ENCODE measurements at places on chromosomes 16 and 17.
A peak's percentile ranks its signal among the peaks of the same experiment; 100 is the strongest.

GRCh38 chr17:17413215-17413792 lies 63.5 kb upstream of the MED9 start:
- no peak for DNase-seq

- DNase-seq: no peak
These were observed 29.0 kb upstream of the RGS9 start for GRCh38 chr17:65108152-65108551.

GRCh38 chr17:17080781-17081180 lies 38.5 kb downstream of the MPRIP start:
- DNase-seq: no peak

DNA sequence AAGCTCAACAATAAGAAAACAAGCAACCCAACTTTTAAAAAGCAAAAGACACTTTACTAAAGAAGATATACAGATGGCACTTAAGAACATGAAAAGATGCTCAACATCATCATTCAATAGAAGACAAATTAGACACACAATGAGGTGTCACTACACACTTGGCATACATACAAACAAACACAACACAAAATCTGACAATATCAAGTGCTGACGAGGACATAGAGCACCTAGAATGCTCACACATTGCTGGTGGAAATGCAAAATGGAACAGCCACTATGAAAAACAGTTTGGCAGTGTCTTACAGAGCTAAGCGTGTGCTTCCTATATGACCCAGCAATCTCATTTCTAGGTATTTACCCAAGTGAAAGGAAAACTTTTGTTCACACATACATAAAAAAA lies 18.9 kb downstream of the RPRML start:
- DNase-seq: no peak

DNA sequence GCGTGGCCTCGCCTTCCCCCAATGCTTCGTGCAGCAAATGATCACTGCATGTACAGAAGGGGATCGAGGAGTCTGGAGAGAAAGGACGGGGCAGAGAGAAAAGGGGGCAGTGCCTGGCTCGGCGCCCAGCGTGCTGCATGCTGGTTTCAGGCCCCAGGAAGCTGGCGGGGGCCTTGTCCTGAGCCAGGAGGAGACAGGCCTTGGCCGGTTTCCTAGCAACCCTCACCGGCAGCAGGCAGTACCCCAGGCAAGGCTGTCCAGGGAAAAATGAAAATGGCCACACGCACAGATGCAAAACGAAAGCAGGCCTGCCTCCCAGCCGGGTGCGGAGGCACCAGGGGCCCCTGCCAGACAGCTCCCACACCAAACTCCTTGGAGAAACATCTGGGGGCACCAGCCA lies 126.3 kb downstream of the ZFHX3 start:
- DNase-seq: peak; percentile 20

- DNase-seq: no peak
These were observed 31.9 kb downstream of the USP22 start for GRCh38 chr17:21010705-21011596.

GRCh38 chr16:13061691-13062090 lies 160.3 kb downstream of the SHISA9 start:
- DNase-seq: no peak

GRCh38 chr16:54928411-54929089 lies 2.1 kb upstream of the IRX5 start:
- DNase-seq: peak; percentile 66

DNA sequence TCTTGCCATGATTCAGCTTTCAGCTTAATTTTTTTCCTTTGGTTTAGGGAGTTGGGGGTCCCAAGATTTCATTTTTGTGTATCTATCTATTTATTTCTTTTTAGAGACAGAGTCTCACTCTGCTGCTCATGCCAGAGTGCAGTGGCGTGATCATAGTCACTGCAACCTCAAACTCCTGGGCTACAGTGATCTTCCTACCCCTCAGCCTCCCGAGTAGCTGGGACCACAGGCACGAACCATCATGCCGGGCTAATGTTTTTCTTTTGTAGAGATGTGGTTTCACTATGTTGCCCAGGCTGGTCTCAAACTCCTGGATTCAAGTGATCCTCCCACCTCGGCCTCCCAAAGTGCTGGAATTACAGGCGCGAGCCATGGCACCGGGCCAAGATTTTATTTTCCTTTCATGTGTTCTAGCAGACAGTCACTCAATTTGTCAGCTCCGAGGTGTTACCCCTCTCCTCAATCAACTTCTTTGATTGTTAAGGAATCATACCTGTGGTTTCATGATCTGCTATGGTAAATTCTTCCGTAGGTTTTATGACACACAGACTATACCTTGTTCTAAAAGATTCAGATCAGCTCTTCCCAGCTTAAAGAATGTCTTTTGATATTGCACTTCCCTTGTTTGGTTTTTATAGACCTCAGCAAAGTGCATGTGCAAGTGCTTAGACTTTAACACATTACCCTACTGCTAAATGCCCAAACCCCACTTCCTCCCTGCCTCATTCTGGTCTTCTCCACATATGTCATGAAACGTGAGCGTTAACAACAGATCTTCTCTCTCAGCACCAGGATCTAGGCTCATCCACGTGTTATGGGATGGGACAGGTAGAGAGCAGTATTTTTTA lies 13.0 kb downstream of the UNC45B start:
- no peak for DNase-seq

- DNase-seq: no peak
These were observed 260.0 kb downstream of the HAPSTR1 start for GRCh38 chr16:9351440-9351839.

GRCh38 chr16:47069841-47070584 lies 73.7 kb downstream of the NETO2 start:
- DNase-seq: no peak

GRCh38 chr16:46973996-46974324 lies 486 bp upstream of the DNAJA2 start:
- no peak for DNase-seq

DNA sequence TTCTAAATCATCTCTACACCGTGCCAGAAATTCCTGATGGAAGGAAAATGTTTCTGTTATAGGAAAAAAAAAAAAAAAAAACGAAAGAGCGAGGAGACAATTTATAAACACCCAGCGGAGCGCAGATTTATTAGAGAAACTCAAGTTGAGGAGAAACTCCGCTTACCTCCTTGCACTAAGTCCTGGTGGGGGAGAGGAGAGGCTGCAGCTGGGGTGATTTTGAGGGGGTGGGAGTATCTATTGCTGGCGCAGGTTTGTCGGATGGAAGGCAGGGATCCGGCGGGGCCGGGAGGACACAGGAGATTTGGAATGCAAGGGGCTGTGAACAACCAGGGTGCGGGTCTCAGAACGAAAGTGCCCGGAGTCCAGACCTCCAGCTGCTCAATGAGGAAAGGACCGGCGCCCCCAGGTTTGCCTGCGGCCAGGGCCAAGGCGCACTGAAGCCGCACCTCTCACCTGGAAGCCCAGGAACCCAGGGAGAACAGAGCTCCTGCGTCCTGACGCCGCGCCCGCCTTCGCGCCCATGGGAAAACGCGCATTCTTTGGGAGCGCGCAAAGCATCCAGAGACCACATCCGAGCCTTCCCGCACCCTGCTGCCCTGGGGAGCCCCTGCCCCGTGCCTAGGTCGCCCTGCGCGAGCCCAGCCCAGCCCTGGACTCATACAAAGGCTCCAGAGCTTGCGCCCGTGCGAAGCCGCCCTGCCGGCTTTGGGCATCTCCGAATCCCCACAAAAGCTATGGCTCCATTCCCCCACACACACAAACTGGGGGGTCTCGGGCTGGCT lies 2.6 kb upstream of the HOXB8 start:
- DNase-seq: no peak

GRCh38 chr16:61500851-61501250 lies 535.4 kb downstream of the CDH8 start:
- DNase-seq: no peak

DNA sequence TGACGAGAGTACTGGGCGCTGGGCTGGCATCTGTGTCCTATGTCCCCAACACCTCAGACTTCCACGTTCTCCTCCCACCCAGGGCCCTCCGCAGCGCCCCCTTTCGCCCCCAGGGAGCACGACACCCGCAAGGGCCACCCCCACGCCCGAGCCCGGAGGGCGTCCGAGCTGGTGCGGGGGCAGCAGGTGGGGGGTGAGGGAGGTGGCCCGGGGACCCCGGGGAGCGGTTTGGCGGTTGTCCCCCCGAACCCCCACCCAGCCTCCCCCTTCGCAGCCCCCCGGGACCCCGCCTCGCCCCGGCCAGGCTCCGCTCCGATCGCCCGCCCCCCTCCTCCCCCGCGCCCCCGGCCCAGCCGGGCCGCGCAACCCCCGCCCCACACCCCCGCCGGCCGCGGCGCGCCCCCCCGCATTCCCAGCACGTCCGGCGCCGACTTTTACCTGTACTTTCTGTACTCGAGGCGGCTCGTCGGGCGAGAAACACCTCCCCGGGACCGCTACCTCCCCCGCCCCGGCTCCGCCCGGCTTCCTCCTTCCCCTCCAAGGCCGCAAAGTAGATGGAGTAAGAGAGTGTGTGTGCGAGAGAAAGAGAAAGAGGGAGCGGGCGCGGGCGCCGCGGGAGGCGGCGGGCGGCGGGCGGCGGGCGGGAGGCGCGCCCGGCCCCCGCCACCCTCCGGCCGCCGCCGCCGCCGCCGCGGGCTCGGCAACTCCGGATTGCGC lies 901 bp downstream of the CDYL2 start:
- DNase-seq: peak; percentile 13

- DNase-seq: no peak
These were observed 85.4 kb downstream of the IRF8 start for GRCh38 chr16:85984231-85984880.

- DNase-seq: no peak
These were observed 253.3 kb downstream of the SLC39A11 start for GRCh38 chr17:72839131-72839725.

DNA sequence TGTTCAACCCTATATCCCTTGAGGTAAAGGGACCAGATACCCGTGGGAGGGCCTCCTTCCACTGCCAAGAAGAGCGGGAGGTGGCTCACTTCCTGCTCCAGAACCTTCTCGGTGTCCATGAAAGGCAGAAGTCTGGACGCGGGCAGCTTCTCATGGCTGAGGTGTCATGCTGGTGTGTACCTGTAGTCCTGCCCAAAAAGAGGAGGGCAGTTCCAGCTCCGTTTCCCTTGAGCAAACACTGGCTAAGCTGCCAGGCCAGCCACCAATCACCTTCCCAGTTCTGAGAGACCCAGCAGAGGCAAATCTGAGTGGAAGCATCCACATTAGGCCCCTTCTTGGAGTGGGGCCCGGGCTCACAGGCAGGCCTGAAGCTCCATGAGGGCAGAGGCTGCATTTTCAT lies 5.6 kb downstream of the TMEM11 start:
- no peak for DNase-seq

DNA sequence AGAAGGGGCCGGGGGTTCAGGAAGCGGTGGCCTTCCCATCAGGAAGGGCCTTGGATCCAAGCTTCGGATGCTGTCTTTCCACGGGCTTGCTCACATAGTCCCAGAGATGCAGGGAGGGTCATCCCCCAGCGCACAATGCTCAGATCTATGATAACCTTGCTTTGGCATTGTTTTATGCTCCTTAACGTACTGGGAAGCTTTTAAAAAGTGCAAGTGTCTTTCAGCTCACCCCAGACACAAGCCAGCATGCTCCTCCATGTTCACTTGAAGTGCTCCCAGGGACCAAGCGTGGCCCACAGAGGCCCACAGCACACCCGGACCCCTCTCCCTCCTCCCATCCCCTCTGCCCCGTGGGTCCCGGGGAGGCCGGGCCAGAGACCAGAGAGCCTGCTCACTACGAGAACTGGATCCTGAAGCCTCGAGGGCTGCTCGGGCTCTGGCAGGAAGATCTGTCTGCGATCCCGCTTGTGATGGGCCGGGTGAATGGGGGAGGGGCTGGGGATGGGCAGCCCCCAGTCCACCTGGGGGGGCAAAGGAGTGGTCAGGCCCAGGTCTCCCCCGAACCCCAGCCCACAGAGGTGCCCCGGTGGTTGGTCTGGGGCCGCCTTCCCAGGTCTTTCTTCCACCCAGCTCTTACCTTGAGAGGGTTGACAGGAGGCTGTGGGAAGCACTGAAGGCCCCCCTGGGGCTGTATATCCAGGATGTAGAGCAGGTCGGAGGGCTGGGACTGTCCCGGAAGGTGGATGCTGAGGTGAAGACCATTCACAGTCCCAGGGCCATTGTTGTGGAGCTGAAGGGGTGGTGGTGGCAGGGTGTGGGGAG lies 11.8 kb upstream of the FAM171A2 start:
- DNase-seq: no peak

DNA sequence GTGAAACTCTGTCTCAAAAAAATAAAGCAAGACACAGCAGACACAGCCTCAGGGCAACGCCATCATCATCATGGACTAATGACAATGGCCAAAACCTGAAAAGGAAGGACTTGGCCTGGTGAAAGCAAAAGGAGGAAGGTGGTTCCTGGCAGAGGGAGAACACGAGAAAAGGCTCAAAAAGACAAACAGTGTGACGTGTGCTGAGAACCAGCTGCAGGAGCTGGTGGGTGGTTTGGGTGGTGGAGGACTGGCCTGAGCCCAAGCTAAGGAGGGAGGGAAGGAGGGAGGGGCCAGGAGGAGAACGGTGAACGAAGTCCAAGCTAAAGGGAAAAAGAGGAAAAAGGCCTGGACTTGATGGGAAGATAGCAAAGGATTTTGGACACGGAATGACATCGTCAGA lies 85.1 kb downstream of the SLC39A11 start:
- peak; percentile 14 for DNase-seq

DNA sequence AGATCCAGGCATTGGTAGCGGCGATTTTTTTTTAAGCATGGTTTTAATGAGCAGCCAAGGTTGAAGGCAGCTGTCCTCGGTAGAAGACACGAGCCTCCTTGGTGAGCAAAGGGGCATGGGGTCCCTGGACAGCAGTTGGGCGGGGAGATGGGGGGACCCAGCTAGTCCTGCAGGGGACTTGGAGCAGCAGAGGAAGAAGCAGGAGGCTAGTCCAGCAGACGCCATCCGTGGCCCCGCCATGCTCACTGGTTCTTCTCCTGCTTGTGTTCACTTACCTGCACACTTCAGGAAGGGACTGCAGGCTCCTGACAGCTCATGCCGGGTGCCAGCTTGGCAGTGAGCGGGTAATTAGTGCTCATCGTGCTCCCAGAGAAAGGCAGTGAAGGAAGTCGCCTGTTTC lies 130.2 kb upstream of the CDH5 start:
- no peak for DNase-seq

GRCh38 chr17:73208139-73208827 lies 15.4 kb downstream of the COG1 start:
- DNase-seq: no peak

DNA sequence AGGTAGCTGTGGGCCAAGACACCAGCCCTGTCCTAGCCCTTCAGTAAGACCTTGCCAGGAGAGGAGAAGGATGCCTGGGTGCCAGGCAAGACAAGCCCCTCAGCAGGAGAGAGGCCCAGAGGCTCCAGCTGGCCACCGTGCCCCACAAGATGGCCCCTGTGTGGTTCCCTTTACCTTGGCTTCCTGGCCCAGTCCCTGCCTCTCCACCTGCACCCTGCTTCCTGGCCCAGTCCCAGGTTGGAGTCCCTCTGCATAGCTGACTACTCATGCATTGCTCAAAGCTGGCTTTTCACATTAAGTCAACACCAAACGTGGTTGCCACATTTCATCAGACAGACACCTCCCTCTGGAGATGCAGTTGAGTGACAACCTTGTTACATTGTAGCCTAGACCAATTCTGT lies 4.0 kb downstream of the SYNGR3 start:
- peak; percentile 44 for DNase-seq

DNA sequence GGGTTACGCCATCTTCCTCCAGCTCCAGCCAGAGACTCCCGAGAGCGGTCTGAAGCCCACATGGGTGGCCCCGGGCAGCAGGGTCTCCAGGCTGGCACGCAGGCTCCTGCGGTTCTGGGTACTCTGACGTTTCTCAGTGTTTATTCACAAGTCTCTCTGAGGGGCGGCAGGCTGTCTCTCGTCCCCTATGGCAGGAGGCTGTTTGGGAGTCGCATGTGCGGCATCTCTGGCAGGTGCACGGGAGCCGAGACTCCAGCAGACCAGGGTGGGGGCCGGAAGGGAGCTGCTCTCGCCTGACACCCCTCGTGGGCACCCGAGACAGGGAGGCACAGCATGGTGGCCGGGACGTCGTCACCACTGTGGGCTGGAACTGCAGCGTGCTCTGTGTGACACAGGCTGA lies 48.1 kb downstream of the ZNF778 start:
- DNase-seq: no peak
